Memory B cell (primary cell): ENCODE measurements at places on chromosomes 1 and 21.

- peaks cover 7% of the 10 kb centered on the region for H3K36me3 ChIP-seq
- H3K4me3 ChIP-seq = no peak overlapping the region
- peaks cover 8% of the 10 kb centered on the region for H3K27me3 ChIP-seq
- no peaks in the 10 kb centered on the region for H3K4me1 ChIP-seq
- no peak for DNase-seq
These were observed 70.8 kb downstream of the TIAM1 start for GRCh38 chr21:31273278-31273677.

DNA sequence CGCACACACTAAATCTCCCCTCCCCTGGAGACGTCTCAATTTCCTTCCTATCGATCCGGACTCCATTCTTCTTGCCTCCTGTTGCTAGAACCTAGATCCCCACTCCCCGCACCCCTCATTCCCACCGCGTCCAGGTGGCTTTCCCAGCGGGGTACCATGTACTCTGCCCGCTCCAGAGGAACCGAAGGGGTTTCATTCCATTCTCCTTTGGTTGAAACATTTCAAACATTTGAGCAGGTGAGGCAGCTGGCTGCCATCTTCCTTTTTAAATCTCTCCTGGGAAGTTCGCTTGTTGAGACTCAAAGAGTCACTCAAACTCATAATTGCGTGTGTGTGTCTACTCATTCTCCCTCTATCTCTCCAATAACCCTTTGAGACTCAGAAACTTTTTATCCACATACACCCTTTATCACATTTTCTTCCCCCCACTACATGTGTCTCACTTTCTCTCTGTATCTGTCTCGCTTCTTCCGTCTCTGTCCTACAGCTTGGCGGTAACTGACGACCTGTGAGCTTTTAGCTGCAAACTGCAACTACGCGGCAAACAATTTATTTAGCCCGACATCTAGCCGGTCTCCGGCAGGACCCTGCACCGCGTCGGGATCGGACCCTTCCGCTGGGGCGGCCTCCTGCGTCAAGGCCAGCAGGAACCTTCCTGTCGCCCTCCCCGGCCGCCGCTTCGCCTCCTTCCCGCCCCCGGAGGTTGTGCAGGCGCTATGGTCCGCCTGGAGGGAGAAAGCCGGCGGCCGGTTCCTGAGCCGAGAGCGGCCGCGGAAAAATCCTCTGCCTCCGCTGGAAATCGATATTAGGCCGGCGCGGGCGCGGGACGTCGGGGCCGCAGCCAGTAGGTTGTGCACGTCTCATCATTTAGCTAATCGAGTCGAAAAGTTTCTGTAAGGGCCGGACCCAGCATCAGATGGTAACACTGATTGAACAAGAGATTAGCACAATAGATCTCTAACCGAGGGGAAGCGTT is 3.0 kb upstream of the FOXD3 start:
- peaks cover 6% of the 10 kb centered on the region for H3K36me3 ChIP-seq
- DNase-seq = no peak
- no peak overlapping the region for H3K4me3 ChIP-seq
- peaks cover 31% of the 10 kb centered on the region for H3K27me3 ChIP-seq

- no peaks in the 10 kb centered on the region for H3K36me3 ChIP-seq
- no peaks in the 10 kb centered on the region for H3K27me3 ChIP-seq
- DNase-seq = no peak
- H3K4me3 ChIP-seq = no peak overlapping the region
- H3K27ac ChIP-seq = no peak overlapping the region
These were observed 179.4 kb downstream of the ZP4 start for GRCh38 chr1:237711281-237711680.

DNA sequence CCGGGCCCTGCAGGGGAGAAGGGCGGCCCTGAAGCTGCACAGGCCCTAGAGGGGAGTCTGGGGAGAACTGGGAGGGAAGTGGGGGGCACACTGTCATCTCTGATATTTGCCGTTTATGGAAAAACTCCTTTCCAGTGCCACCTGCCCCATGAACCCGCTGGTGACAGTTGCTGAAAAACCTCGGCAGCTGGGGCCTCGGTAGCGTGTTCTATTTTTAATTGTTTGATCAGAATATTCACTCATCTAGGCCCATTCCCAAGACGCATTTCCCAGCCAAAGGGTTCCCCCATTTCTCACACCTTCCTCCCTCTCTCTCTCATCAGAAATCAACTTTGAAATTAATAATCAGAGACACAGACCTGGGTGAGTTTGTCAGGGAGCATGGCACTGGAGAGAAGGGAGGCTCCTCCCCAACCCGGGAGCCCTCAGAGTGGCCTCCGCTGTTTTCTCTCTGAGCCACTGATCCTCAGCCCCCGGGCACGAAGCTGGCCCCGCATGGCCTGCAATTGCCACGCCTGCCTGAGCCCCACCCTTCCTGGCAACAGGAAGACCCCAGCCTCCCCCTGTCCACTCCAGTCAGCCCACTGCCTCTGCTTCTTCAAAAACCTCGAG is 111.1 kb downstream of the CASZ1 start:
- H3K4me3 ChIP-seq = no peak overlapping the region
- no peak overlapping the region for H3K27ac ChIP-seq
- DNase-seq = no peak
- no peaks in the 10 kb centered on the region for H3K36me3 ChIP-seq
- no peaks in the 10 kb centered on the region for H3K27me3 ChIP-seq

- no peak overlapping the region for H3K27ac ChIP-seq
- H3K36me3 ChIP-seq = peaks cover 17% of the 10 kb centered on the region
- no peak for DNase-seq
- H3K27me3 ChIP-seq = no peaks in the 10 kb centered on the region
These were observed 75.9 kb upstream of the CACYBP start for GRCh38 chr1:174923820-174924219.

GRCh38 chr1:161019751-161020495 is 1.0 kb downstream of the F11R start:
- H3K4me1 ChIP-seq = peaks cover 25% of the 10 kb centered on the region
- peak overlapping the region; percentile 88 for H3K27ac ChIP-seq
- peak overlapping the region; percentile 89 for H3K4me3 ChIP-seq

DNA sequence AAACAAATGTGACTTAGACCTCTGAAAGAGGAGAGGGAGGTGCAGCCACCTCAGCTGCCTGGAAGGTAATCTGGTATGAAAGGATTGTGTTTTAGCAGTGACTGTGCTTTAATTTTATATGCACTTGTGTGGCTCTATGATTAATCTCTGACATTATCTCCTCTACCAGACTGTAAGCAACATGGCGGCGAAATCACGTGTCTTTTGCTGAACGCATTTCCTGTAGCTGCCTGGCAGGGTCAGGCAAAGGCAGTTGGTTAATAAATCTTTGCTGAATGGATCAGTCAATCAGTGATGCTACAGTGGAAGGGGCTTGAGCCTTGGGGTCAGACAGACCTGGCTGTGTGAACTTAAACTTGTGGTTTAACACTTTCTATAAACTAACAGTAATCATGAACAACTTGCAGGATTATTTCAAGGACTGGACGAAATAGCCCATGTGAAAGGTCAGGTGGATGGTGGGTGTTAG is 96.9 kb downstream of the ADSS2 start:
- no peaks in the 10 kb centered on the region for H3K36me3 ChIP-seq
- peaks cover 15% of the 10 kb centered on the region for H3K4me1 ChIP-seq
- no peak overlapping the region for H3K27ac ChIP-seq
- no peak for DNase-seq

GRCh38 chr1:154342836-154343472 is 17.6 kb downstream of the ATP8B2 start:
- DNase-seq = no peak
- peaks cover 13% of the 10 kb centered on the region for H3K4me1 ChIP-seq
- H3K27ac ChIP-seq = peak overlapping the region; percentile 25
- peaks cover 47% of the 10 kb centered on the region for H3K36me3 ChIP-seq

DNA sequence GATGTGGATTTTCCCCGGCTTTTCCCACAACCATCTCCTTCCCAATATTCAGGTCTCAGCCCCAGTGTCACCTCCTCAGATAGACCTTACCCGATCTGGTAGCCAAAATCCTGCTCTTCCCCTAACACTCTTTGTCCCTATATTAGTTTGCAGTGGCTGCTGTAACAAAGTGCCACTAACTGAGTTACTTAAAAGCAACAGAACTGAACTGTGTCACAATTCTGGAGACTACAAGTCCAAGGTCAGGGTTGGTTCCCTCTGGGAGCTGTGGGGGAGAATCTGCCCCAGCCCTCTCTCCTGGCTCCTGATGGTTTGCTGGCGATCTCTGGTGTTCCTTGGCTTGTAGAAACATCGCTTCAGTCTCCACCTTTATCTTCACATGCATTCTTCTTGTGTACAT is 64.0 kb downstream of the NENF start:
- H3K36me3 ChIP-seq = peaks cover 1% of the 10 kb centered on the region
- no peak overlapping the region for H3K4me3 ChIP-seq
- no peak for DNase-seq
- no peak overlapping the region for H3K27ac ChIP-seq
- no peaks in the 10 kb centered on the region for H3K4me1 ChIP-seq

DNA sequence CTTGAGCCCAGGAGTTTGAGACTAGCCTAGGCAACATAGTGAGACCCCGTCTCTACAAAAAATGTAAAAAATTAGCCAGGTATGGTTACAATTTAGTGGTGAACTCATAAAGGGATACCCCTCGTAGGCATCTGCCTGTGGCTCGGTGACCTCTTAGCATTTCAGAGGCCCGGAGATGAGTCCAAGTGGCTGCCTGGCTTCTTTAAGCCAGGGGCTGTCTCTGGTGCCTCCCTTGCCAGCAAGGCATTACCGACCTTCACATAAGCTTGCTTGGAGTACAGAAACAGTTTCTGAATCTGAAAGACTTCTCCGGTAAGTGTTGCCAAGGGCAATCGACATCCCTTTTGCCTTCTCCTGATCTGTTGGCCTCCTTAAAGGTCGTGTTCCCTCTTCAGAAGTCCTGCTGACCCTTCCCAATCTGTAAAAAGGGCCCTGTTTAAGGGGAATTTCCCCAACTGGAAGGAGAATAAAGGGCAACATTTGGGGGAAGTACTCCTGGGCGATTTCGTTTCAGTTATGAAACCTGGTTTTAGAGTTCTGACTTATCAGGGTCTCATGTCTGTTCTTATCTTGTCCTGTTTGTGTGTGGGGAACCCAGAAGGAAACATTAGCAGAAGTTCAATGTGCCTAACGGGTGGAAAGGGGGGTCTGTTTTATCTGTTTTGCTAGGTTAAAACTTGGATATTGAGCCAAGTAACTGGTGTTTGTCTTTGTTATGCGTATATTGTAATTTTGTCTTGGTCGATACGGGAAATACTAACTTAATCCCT is 32.9 kb downstream of the KIFAP3 start:
- H3K4me3 ChIP-seq = no peak overlapping the region
- no peak for DNase-seq
- H3K27ac ChIP-seq = no peak overlapping the region
- H3K4me1 ChIP-seq = no peaks in the 10 kb centered on the region

DNA sequence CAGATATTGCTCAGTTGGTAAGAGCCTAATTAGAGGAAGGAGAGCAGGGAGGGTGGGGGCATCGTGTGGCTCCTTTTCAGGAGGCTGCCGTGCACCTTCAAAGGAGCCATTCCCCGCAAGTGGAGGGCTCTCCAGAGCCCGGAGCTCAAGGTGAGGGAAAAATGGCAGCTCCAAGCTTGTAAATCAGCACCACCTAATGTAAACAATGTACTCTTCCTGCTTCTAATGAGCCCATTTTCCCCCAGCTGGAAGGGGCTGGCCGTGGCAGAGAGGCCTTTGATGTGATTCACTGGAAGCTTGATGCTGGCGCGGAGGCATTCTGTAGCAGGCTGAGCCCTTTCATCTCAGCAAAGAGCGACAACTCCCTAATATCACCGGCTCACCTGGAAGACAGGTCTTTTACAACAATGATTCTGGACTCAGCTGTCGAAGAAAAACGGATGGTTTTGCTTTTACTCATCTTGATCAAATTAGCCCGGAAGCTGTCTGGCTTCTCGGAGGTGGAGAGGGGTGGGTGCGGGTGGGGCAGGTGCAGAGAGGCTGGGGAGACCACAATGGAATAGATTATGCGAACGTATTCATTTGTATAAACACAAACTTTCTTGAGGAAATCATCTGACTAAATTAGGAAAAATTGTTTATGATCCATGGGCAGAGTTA is 112.5 kb downstream of the RRAGC start:
- H3K36me3 ChIP-seq = peaks cover 2% of the 10 kb centered on the region
- H3K4me3 ChIP-seq = no peak overlapping the region
- H3K27me3 ChIP-seq = peaks cover 9% of the 10 kb centered on the region

DNA sequence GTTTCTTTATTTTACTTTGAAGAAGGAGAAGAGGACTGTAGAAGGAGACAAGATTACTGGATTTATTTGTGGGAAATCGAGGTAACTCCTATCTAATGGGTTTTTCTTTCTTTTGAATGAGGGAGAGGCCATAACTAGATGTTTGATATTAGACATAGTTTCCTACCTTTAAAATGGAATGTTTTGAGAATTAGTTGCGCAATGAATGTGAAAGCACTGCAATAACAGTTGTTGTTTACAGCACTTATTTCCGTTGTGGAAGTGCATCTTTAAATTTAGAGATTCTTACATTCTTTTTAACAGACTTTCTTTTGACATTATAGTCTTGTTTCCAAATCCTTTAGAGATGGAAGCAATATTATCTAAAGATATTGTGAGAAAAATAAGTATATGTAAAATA is 229.0 kb downstream of the SRGAP2C start:
- no peaks in the 10 kb centered on the region for H3K4me1 ChIP-seq
- no peak overlapping the region for H3K4me3 ChIP-seq
- H3K27ac ChIP-seq = no peak overlapping the region
- no peak for DNase-seq

- H3K27ac ChIP-seq = no peak overlapping the region
- peaks cover 3% of the 10 kb centered on the region for H3K4me1 ChIP-seq
- H3K4me3 ChIP-seq = no peak overlapping the region
- no peak for DNase-seq
- peaks cover 15% of the 10 kb centered on the region for H3K36me3 ChIP-seq
These were observed 75.1 kb downstream of the UCHL5 start for GRCh38 chr1:192984080-192984479.

- H3K27me3 ChIP-seq = no peaks in the 10 kb centered on the region
- H3K27ac ChIP-seq = no peak overlapping the region
- no peak overlapping the region for H3K4me3 ChIP-seq
- DNase-seq = no peak
- no peaks in the 10 kb centered on the region for H3K4me1 ChIP-seq
These were observed 232.8 kb downstream of the CHRM3 start for GRCh38 chr1:239619190-239619589.

DNA sequence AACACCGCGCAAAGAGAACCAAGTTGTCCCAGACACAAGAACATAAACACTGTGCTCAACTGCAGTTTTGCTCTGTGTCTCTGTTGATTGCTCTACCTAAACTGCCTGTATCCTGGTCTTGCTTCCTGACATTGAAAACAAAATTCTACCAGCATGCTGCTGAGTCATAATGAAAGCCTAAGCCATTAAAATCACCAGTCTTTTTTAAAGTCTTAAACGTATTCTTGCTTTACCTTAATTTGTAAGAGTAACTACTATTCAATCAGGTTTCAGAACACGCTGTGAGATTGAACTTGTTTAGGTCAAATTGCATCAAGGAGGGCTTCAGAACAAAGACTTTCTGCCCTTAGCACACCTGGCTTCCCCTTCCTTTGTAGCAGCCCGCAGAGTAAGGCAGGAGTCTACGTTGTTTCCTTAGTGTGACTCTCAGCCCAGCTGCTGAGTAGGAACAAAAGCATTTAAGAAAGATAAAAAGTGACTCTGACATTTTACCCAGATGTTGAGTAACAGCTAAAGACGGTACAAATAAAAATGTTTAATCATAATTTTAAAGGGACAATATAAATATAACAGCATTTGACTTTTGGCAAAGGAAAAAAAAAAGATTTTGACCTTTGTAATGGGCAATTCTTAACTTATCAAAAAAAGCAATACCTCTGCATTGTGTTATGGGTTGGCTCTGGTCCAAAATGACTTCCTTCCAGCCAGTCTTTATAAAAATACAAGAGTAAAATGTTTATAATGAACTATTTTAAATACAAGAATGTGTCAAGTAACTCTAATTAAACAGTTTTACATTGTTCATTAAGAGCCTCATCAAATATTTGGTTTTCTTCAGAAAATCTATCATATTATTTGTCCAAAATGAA is 186.9 kb upstream of the ADGRL4 start:
- no peak overlapping the region for H3K27ac ChIP-seq
- H3K4me1 ChIP-seq = peaks cover under 1% of the 10 kb centered on the region
- H3K36me3 ChIP-seq = no peaks in the 10 kb centered on the region
- H3K4me3 ChIP-seq = no peak overlapping the region
- no peaks in the 10 kb centered on the region for H3K27me3 ChIP-seq
